Cardiac atrium fibroblast (primary cell): ENCODE measurements at places on chromosomes 3 and 15. TPM values are rescaled to one million over a fixed set of nuclear protein-coding genes. Genes with fewer than 3 reads are reported as not detected.

The ARHGEF26 gene
- 4.9 and 5.8 TPM in 2 replicates for total RNA-seq

The FOXL2NB gene
- total RNA-seq = not detected in 2 replicates

The TMEM266 gene
- not detected in 2 replicates for total RNA-seq

The SPINK8 gene
- total RNA-seq = not detected in 2 replicates

The GRIP2 gene
- total RNA-seq = under 0.01 TPM in 1 of 2 replicates, not detected in the other

The STRC gene
- total RNA-seq = not detected in 2 replicates

The ZNF385D gene
- total RNA-seq = 0.72 and 1.5 TPM in 2 replicates

The GPX1 gene
- total RNA-seq = 291 and 365 TPM in 2 replicates

The GALNT15 gene
- total RNA-seq = 12.3 and 13.4 TPM in 2 replicates

The EBLN2 gene
- total RNA-seq = 0.36 and 2.1 TPM in 2 replicates

The COL6A5 gene
- total RNA-seq = not detected in 2 replicates

The TEX55 gene
- not detected in 2 replicates for total RNA-seq

The LRIG1 gene
- total RNA-seq = 9.4 and 10.2 TPM in 2 replicates

The CD86 gene
- not detected in 2 replicates for total RNA-seq

The AGBL1 gene
- not detected in 2 replicates for total RNA-seq

The CLRN1 gene
- not detected in 2 replicates for total RNA-seq

The PLS1 gene
- total RNA-seq = 0.16 TPM in 1 of 2 replicates, not detected in the other

The TICRR gene
- 2.5 and 2.8 TPM in 2 replicates for total RNA-seq

The DAZL gene
- total RNA-seq = not detected in 2 replicates

The TMPRSS7 gene
- total RNA-seq = not detected in 2 replicates
